PC-9 (cell line): ENCODE measurements at places on chromosomes 7 and 10. TPM values are rescaled to one million over a fixed set of nuclear protein-coding genes. Genes with fewer than 3 reads are reported as not detected.

The VWDE gene
- total RNA-seq = 27.3 and 28.8 TPM in 2 replicates

The EXOC6 gene
- total RNA-seq = 9.3 and 12.5 TPM in 2 replicates

The PLXDC2 gene
- total RNA-seq = not detected in 2 replicates

The FAM25C gene
- not detected in 2 replicates for total RNA-seq

The OR2A5 gene
- not detected in 2 replicates for total RNA-seq

The WASHC2A gene
- 26.9 and 42.6 TPM in 2 replicates for total RNA-seq

DNA sequence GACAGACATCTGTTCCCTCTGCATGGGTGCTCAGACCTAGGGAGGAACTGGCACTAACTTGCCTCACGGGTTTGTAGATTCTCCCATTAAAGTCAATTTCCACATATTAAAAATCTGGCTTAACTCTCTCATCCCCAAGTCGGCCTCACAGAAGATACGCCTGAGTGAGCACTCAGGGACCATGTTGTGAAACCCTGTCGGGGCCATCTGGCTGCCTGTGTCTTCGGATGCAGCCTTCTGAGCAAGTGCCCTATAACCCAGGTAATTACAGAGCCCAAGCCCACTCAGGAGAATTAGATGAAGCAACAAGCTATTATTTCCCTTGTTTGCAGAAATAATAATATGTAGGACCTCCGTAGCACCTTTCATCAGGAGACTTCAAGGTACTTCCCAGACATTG is 219.3 kb upstream of the GLI3 start:
- no peak for DNase-seq

DNA sequence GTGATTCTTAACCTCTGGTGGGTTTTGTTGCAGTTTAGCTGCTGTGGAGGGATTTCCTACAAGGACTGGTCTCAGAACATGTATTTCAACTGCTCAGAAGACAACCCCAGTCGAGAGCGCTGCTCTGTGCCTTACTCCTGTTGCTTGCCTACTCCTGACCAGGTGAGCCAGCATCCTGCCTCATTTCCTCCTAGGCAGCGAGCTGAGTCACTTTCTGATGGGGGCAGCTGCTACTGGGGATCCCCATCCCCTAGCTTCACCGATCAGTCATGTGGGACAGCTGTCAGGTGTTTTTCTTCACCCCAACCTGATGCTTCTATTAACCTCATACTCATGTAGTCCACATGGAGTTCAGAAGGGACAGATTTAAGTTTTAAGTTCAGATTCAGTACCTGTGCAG is 21.7 kb upstream of the SMO start:
- no peak for DNase-seq

GRCh38 chr10:33122014-33122809 is 164.2 kb upstream of the ITGB1 start:
- DNase-seq = no peak

DNA sequence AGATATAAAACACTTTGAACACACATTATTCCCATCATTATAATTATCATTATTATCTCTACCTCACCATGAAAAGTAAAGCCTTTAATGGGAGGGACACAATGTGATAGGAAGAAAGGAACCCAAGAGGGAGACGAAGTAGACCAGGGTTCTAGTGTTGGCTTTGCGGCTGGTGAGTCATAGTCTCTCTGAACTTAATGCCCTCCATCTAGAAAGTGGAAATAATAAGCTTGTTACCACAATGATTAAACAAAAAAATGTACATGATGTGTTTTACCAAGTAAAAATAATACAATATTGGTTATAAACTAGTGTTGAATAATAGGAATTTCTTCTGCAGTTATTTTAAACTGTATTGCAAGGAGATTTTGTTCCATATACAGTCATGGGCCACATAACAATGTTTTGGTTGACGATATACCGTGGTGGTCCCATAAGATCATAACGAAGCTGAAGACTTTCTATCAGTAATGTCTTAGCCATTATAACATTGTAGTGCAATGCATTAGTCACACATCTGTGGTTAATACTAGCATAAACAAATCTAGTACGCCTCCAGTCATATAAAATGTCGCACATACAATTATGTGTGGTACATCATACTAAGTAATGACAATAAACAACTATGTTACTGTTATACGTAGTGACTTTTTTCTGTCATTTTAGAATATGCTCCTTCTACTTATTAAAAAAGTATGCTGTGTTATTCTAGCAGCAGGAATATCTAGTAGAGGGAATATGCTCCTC is 450.6 kb upstream of the SORCS1 start:
- DNase-seq = no peak

DNA sequence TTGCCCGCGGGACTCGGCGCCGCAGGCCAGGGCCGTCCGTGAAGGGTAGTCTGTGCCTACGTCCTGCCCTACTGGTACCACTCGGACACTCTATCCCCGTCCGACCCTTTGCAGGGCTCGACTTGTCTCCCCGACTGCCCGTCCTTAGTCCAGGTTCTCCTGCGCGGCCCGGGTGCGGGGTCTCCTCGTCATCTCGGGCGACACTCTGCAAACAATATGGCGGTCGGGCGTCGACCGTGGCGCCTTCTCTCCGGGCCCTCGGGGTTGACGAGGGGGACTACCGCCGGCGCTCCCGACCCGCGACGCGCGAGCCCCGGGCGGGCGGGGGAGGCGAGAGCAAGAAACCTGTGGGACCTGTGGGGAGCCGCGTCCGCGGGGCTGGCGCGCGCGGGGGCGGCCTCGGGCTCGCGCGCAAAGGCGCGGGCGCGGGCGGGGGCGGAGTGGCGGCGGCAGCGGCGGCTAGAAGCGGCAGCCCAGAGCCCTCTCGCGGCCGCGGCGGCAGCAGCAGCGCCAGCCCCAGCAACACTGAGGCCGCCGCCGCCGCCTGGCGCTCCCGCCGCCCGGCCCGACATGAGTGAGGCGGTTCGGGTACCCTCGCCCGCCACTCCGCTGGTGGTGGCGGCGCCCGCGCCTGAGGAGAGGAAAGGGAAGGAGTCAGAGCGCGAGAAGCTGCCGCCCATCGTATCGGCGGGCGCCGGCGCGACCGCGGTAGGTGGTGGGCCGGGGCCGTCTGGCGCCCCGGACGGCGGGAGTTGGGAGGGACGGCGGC is at the start of gene HECTD2:
HECTD2 (plus strand) TSS at position 476 of the 769 bp plus-strand sequence; CDS start at position 571, 95 bp downstream.
- peak; percentile 72 for DNase-seq

DNA sequence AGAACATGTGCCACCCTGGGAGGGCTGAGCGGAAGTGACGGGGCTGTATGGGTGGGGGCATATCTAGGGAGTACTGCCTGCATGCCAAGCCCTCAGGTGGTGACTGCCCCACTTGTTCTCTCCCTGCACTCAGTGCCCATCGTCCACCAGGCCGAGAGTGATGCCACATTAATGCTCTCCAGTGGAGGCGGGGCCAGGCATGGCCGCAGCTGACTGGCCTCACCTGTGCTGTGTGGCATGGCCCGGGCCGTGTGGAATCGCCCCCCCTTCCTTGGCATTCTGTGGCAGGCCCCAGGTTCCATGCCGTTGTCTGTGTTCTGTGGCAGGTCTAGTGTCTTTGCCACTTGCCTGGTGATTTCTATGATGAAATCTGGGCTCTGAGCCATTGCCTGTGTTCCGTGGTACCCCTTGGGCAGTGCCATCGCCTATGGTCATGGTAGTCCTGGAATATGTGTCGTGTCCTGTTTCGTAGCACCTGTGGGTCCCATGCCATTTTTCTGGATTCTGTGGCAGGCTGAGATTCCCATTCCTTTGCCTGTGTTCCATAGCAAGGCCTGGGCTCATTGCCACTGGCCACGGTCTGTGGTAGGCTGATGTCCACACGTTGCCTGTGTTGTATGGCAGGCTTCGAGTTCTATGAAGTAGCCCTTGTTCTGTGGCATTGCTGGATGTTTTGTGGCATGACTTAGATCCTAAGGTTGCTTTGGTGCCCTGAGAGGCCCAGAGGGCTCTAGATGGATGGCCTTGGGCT is 8.9 kb downstream of the FLNC start:
- DNase-seq = no peak

DNA sequence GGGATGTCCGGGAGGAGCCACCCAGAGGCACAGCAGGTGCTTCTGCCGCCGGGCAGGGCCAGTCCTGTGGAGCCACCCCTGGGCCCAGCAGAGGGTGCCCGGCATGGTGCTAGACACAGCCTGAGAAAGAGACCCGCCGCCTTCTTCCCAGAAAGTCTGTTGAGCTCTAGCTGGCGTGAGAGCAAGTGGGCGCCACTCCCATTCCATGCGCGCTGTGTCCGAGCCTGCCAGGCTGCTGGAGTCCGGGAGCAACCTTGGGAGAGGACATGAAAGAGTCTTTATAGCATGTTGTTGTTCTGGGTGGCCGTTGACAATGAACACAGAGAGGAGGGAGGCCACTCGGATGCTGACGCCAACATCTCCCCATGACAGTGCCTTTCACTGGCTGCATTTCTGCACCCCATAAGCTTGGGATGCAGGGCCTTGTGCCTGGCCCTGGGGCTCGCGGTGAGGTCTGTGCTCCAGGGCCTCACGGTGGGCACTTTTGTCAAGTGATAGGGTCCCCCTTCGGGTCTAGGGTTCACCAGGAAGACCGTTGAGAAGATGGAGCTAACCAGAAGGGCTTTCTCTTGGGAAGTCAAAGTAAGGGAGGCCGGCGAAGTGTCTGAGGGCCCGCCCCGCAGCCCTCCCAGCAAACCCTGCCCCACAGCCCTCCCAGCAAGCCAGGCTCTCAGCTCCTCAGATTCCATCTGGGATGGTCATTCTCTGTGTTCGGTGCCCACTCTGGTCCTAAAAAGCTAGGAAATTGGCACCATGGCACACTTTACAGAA is 47.3 kb downstream of the NKX6-2 start:
- DNase-seq = no peak

- no peak for DNase-seq
These were observed 116.1 kb downstream of the ST7 start for GRCh38 chr7:117069379-117069778.

- no peak for DNase-seq
These were observed 43.4 kb upstream of the LYZL1 start for GRCh38 chr10:29245476-29245875.

- DNase-seq = peak; percentile 7
These were observed 176.8 kb upstream of the TBX20 start for GRCh38 chr7:35430547-35431153.

DNA sequence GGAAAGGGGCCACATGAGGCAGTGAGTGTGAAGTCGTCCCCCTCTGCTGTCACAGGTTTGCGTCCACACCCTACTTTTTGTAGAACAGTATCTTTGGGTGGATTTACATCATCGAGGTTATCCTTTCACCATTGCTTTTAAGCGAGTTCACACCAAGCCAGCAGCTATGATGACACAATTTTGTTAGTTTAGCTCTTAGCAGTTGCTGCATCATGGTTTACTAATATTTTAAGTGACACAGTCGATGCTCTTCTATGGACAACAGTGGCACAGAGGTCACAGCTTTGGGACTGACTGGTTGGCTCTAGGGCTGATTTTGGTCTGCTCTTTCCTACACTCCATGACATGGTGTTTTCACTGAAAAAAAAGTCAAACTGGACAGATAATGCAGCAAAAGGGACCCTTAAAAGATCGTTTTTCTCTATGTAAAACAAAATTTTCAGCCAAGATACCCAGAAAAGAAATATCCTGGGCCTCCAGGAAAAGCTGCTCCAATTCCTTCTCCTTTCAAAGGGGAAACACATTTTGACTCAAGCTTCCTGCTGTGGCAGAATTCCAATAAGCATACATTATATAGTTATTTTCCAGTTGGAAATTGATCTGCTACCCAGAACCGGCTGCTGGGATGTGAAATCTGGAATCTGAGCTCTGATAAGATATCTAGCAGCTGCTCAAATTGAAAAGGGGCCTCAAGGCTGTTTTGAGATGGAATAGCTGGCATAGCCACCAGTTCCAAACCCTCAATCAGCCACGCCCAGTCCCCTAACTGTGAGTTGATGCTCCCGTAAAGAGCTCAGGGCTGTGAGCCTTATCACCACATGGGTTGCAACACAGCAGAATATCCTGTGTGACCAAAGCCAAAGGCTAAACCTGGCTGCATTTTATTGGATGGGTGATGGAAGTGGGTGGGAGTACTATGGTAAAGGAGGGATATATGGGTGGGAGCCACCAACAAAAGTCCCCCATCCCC is 114.2 kb downstream of the SMURF1 start:
- DNase-seq = no peak

DNA sequence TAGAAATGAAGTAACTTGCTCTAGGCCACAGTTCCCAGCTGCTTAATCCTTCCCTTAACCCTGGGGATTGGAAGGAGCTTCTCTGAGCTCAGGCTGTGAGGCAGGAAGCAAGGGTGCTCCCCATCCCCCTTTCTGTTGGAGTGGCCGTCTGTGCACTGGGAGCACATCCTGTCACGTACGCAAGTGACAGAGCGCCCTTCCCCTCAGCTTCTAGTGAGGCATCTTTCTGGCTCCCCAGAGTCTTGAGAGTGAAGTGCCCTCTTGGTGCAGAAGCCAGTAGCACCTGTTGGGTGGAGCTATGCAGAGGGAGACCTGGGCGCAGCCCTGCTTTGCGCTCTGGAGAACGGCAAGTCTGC is 47.8 kb downstream of the SHH start:
- DNase-seq = no peak

DNA sequence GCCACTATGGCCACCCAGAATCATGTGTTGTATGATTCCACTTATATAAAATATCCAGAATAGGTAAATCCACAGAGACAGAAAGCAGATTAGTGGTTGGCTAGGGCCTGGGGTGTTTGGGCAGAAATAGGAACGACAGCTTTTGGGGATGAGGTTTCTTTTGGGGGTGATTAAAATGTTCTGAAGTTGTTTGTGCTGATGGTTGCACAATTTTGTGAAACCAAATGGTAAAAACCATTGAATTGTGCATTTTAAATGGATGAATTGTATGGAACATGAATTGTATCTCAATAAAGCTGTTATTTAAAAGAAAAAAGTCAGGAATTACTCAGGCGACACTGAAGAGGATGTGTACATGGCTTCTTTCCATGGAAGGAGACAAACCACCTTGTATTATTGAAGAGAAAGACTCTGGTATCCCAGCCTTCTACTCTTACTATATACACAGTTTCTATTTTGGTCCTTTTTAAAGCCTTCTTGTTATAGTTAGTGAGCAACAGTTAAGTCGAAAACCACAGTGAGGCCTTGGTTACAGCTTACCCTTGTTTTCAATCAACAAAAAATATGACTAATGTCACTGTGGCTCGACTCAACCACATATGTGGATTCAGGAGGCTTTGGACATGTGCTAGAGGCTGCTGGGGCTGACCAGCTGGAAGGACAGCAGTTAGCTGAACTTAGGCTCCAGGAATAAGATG is 57.1 kb upstream of the KMT2E start:
- no peak for DNase-seq

DNA sequence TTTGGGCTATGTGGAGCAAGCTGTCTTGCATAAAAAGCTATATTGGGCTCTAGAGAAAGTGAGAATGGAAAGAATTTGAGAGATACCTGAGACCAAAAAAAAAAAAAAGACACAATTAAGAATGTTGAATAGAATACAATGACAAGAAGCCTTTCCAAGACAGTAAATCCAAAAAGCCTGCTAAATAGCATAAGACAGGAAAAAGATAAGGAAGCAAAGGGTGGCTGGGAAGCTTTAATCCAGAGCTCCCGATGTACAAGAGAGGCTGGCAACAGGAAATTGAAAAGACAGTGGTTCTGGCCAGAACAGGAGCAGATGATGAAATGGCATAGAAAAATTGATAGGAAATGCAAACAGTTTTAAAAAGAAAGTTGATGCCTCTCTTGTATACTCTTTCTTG is 174.9 kb downstream of the CACNA2D1 start:
- no peak for DNase-seq

GRCh38 chr10:43970018-43970698 is 321.5 kb upstream of the ZNF32 start:
- no peak for DNase-seq
